NCI-H460 (cell line): ENCODE measurements at places on chromosomes 3 and 15.

DNA sequence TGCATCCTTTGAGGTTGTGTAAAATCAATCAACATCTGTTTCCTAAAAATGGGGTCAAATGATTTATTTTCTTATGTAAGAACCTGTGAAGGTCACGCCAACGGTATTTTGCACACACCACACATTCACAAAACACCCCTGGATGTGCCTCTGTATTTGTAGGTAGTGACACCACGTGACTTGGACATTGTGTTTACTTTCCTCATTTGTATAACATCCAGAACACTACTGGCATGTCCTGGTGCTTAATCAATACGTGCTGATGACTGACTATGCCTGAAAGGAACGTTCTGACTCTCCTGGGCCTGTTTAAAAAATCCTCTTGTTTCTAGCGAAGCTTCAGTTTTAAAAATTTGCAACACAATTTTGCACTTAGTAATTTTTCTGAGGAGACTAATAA, 3.4 kb upstream of the TAFA4 start:
- DNase-seq: no peak

GRCh38 chr3:43038010-43038409, 58.9 kb downstream of the GASK1A start:
- no peak for DNase-seq

- DNase-seq: no peak
Observed at GRCh38 chr3:69504232-69504631, 118.3 kb upstream of the FRMD4B start.

DNA sequence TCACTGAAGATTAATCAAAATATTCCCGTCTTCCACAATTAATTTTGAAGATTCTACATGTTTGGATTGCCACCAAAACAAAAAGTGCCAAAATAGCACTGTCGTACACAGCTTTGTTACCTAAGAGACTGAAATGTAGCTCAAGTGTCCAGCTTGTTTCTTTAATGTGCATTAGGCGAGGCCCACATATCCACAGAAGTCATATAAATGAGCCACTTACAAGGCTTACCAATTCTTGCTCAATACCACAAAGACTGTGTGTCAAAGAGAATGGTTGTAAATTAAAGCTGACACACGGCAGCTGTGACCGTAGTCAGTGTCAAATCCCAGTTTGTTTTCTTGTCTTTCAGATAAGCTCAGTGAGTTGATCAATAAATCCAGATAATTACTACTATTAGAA, 639.4 kb upstream of the TBL1XR1 start:
- no peak for DNase-seq

DNA sequence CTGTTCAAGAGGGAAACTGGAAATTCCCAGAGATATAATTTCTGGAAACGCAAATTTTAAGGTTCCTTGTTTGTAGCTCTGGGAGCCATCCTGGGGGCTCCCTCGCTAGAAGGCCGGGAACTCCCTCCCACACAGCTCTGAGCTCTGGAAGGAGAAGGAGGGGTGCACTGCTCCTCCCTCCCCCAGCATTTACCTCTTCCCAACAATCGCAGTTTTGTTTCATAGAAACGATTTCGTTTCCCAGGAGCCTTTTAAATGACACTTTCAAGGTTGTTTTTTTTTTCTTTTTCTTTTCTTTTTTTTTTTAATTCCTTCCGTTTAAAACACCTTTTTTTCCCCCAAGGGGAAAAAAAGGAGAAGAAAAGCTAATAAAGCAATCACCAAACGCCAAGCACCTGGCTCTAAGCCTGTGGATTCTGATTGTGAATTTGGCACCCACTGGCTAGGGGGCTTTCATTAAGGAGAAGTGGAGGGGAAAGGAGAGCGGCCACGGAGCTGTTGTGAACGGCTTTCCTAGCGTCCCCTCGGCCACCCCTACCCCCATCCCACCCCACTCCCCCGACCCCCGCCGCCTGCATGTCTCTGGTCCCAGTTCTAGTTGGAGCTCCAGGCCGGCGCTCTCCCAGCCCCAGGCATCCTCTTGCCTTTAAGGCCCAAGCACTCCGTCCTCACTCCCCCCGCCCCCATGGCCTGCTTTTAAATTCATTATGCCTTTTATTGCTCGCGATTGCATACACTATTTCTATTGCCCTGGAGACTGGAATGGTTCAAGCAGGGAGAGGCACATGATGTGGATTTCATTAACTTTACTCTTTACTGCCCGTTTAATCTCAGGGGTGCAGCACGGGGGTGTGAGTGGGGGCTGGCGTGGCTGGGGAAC, 13.6 kb upstream of the CCDC33 start:
- no peak for DNase-seq

- no peak for DNase-seq
Observed at GRCh38 chr15:101372149-101372577, 77.1 kb upstream of the SNRPA1 start.

- no peak for DNase-seq
Observed at GRCh38 chr15:88131937-88132336, 124.6 kb downstream of the NTRK3 start.

- DNase-seq: no peak
Observed at GRCh38 chr3:124771083-124771445, 40.8 kb downstream of the UMPS start.

DNA sequence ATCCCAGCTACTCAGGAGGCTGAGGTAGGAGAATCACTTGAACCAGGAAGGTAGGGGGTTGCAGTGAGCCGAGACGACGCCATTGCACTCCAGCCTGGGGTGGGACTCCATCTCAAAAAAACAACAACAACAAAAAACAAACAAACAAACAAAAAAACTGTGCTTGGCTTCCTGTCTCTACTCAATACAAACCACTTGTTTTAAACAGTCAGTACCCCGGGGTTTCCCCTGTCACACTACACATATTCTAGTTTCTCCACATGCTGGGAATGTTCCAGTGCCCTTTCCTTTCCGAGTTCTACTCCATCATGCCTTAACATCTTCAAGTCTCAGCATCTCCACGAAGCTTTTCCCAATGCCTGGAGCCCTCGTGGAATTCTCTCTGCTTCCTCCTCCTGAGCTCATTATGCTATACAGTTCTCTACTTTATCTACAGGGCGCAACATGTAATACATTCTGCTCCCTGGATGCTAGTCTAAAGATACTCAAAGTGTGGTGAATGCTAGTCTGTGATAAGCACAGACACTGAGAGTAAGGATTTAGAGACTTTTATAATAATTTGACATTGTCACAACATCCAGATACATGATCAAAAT, 7.8 kb downstream of the EMC3 start:
- no peak for DNase-seq

- no peak for DNase-seq
Observed at GRCh38 chr3:5231074-5231473, 43.6 kb downstream of the EDEM1 start.

DNA sequence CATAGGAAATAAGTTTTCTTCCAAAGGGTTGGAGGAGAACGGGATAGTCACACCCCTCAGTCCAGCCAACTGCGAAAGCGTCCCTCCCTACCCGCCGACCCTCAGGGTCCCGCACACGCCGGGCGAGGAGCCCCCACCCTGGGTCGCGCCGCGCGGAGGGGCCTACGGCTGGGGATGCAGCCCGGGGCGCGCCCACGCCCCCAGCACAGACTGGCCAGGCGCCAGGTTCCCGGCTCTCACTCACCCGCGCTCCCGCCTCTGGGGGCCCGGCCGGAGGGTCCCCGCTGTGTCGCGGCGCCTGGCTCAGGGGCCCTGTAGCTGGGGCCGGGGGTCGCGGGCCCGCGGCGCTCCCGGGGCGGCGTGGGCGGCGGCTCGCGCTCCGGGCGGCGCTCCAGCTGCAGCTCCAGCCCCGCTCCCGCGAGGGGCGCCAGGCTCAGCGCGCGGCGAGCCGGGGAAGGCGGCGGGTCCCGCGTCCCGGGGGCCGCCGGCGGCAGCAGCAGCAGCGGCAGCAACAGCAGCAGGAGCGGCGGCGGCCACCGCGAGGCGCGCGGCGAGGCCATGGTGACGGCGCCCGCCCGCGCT, 375 bp downstream of the HEG1 start:
- DNase-seq: no peak

- no peak for DNase-seq
Observed at GRCh38 chr15:77499087-77499760, 78.5 kb downstream of the HMG20A start.

DNA sequence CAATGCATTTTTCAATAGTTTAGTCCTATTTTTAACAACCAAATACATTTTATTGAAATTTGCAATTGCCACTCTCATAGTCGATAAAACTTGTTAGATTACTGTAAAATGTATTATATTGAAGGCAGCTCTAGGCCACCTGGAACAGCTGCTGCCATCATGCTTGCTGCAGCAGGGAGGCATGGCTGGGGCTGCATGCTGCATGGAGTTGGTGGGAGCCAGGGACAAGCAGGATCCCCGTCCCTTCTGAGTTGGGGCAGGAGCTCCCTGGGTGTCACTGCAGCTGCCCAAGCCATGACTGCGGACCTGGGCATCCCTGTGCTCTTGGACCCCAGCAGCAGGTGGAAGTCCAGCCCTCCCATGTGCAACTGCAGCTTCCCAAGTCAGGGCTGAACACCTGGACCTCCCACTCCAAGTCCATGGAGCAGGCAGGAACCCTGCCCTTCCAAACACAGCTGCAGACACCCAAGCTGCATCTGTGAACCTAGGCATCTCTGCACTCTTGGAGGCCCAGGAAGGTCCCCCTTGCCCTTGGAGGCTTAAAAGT, 742.0 kb downstream of the ZBBX start:
- no peak for DNase-seq

DNA sequence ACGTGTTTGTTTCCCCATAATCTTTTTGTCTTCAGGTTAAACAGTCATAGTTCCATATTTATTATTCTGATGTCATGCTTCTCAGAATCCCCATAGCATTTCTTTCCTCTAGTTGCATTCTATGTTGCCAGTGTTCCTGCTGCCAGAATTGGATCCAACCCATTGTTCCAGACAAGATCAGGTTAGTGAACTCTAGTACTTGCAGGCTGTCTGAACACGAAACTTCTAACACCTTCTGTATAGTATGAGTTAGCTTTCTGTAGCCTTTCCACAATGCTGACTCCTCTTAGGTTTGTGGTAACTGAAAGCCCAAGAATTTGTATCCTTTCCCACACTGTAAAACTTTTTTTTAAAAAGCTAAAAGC, 88.0 kb upstream of the ROPN1 start:
- DNase-seq: no peak

- no peak for DNase-seq
Observed at GRCh38 chr15:66724732-66725463, 22.9 kb downstream of the SMAD6 start.

- DNase-seq: no peak
Observed at GRCh38 chr15:83545804-83546511, 98.8 kb downstream of the SH3GL3 start.

- no peak for DNase-seq
Observed at GRCh38 chr3:56282341-56282740, 185.9 kb downstream of the ERC2 start.

DNA sequence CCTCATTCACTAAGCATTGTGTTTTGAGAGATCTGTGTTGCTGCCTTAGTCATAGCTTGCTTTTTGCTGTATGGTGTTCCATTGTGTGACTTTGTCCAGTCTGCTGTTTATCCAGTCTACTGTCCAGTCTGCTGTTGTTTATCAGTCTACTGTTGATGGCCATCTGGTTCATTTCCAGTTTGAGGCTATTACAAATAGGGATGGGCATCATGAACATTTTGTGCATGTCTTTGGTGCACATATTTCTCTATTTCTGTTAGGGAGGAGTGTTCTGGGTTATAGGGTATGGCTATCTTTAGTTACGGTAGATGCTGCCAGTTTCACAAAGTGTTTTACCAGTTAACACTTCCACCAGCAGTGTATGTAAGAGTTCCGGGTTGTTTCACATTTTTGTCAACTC, 22.2 kb upstream of the CLEC3B start:
- no peak for DNase-seq

GRCh38 chr3:78562328-78562727, 1205.5 kb downstream of the ROBO1 start:
- DNase-seq: no peak

- no peak for DNase-seq
Observed at GRCh38 chr3:45060165-45060892, 34.2 kb downstream of the CLEC3B start.

GRCh38 chr3:87246662-87247429, 19.7 kb downstream of the CHMP2B start:
- no peak for DNase-seq

DNA sequence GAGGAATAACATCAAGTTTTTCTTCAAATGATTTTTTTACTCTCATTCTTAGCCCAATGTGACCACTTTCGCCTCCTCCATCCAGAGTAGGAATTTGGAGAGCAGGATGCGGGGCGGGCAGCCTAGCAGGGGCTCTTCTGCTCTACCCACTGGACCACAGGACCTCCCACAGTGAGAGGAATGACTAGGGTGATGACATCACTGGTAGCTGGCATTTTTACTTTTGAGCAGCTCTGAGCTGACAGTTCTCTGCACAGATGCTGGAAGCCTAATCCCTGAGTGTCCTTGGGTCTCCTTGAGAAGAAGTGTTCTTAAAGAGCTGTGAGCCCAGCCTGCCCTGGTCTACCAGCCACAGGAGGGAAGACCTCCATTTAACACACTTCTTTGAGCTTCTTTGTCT, 1.4 kb upstream of the HCN4 start:
- no peak for DNase-seq

- no peak for DNase-seq
Observed at GRCh38 chr15:70063261-70063925, 34.3 kb downstream of the TLE3 start.

DNA sequence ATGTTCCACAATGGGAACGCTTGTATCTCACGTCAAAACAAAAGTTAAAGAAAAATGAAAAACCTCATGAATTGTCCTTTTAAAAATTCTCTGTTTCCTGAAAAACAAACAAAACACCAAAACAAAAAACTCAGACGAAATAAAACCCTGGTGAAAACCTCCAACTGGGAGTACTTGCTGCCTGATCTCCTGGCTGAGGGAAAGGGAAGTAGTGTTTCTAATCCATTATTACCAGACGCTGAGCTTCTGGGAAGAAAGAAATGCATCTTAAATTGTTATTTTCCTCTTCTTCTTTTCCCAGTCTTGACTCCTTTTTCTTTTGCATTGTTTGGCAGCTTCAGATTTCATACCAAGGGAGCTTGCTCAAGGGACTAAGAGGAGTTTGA, 243.2 kb upstream of the RGMA start:
- no peak for DNase-seq

- no peak for DNase-seq
Observed at GRCh38 chr15:64667736-64668161, 107.6 kb downstream of the RBPMS2 start.

- no peak for DNase-seq
Observed at GRCh38 chr3:3059645-3060044, 50.5 kb downstream of the IL5RA start.

GRCh38 chr3:173865900-173866498, 468.5 kb downstream of the NLGN1 start:
- no peak for DNase-seq

DNA sequence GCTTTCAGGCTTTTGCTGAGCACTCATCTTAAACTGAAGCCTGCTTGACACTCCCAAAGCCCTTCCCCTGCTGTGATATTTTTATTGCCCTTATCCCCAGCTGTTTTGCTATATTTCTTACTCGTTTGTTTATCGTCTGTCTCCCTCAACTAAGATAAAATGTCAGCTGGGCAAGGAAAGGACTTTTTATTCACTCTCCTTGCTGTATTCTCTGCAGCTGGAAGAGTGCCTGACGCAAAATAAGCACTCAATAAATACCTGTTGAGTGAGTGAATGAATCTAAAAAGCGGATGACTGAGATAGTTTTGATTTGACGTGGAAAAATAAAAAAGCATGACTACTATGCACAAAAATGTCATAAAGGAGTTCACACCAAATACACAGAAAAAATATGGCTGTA, 84.8 kb upstream of the POMGNT2 start:
- no peak for DNase-seq
